ENCODE measurements at places on chromosomes 4 and X. TPM values are rescaled to one million over a fixed set of nuclear protein-coding genes. Genes with fewer than 3 reads are reported as not detected.

Gene MCUB
- polyA plus RNA-seq: 207 TPM

Gene PNMA3
- 0.37 TPM for polyA plus RNA-seq

Gene SSX4B
- polyA plus RNA-seq: not detected

Gene COL4A5
- not detected for polyA plus RNA-seq

Gene ABLIM2
- 0.99 TPM for polyA plus RNA-seq

DNA sequence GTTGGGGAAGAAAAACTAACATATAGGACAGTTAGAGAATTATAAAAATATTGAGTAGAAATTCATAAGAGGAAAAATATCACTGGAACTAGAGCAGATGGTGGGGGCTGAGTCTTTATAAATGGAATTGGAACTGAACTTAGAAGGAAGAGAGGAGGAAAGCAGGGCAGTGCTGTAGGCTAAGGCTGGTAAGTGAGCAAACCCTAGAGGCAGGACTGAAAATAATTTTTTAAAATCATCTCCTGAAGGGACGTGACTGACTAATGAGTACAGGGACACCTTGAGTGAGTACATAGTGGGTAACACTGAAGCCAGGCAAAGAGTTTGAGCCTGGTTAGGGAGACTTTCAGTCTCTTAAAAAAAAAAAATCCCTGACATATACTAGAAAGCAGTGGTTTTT is 63.3 kb downstream of the GALNT7 start:
- DNase-seq: no peak

DNA sequence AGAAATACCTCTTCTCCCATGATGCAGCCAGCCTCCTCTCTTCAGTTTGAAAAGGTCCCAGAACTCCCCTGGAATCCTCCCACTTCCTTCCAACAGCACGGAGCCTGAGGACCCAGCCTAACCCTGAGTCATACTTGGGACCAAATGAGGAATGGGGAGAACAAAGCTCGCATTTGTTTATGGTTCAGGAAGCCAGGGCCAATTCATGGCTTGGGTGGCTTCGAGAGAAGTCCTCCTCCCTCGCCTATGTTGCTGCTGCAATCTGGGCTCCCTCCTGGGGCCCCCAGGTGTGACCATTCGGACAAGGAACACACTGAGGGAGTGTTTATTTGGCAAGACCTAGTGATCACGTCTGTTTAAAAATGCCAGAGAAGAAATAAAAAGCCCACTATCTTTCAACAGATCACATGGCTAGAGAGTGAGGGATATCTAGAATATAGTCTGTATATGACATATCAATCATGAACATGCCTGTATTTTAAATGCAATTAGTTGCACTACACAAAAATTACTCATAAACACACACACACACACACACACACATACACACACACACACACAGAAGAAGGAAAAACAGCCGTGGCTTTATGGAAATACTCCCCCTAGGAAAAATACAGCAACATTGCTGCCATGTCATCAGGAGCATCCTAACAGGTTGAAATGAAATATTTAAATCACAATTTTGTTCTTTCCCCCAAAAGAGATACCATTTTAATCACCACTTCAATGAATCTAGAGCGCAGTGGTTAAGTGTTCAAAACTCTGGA is 155.7 kb upstream of the MAP3K15 start:
- DNase-seq: no peak

GRCh38 chr4:112552668-112553067 is 36.7 kb upstream of the NEUROG2 start:
- DNase-seq: no peak

DNA sequence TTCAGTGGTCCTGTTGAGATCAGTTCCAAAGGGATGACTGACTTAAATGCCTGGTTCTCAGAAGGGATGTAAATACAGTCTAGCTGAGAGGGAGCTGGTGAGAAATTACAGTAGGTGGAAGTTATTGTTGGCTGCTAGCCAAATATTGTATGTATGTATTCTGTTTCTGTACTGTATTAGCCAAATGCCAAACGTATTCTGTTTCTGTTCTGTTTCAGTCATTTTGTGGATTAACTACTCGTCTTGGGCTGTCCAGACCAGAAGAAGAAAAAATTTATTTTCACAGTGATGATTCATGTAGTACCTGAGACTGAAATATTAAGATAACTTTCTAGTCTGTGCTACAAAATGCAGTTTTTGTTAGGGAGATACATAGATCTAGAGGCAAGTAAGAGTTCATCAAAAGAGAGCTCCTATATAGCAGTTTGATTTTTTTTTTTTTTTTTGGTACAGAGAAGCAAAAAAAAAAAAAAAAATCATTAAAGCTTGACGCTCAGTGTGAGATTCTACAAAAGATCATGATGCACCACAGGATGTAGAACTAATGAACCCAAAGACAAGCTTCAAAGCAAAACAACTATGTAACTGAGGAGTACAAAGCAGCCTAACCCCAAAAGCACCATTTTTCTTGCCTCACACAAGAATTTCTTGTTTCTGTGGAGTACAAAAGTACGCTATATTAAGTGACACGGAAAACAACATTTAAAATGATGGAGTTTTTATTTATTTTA is 54.8 kb downstream of the CASP6 start:
- peak; percentile 91 for DNase-seq

DNA sequence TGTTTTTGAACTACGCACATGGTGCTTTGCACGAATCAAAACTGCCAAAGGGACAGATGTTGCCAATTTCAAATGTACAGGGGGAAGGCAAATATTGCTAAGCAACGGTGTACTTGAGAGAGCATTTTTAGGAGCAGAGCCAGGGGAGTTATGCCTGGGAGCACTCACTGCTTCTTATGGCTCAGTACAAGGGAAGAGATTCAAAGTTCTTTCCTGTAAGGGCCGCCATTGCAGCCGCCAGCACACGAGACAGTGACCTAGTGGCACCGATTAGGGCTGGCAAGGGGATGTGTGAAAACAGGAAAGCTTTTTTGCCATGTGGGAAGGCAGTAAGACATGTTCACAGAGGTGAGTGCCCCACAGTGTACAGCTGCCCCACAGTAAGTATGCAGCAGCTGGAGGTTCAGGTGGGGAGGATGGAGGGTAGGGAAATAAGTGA is 133.8 kb downstream of the AFF1 start:
- no peak for DNase-seq

- no peak for DNase-seq
These were observed 465.5 kb downstream of the ADGRL3 start for GRCh38 chr4:61665649-61666048.

- DNase-seq: no peak
These were observed 1.4 kb upstream of the KLF3 start for GRCh38 chr4:38662522-38663089.

DNA sequence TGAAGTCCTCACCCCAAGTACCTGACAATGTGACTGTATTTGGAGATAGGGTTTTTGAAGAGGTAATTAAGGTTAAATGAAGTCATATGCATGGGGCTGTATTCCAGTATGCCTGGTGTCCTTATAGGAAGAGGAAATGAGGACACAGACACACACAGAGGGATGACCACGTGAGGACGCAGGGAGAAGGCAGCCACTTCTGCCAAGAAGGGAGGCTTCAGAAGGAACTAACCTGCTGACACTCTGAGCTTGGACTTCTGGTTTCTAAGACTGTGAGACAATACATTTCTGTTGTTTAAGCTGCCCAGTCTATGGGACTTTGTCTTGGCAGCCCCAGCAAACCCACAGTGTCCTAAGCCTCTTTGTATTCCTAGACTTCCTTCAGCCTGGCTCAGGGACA is 3.0 kb upstream of the SLC2A9 start:
- DNase-seq: no peak
